ENCODE measurements at places on chromosomes 11 and 22.

DNA sequence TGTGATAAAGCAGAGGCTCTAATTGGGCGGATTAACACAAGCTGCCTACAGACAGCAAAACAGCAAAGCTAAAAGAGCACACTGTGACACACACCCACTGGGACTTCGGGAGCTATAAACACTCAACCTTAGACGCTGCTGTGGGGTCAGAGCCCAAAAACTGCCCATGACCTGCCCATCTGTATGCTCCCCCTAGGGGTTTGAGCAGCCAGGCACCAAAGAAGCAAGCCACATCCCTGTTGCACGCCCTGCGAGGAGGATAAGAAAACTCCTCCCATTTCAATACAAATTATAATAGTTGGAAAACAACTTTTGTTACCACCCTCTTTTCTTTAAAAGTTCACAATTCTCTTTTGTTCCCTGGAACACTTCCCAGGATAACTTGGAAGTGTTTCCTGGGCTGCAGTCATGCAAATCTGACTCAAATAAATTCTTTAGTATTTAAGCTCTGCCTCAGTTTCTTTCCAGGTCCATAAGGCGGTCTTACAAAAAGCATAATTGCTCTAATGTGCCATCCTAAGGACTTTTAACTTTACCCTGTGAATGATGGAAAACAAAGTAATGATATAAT lies 86.4 kb downstream of the DLG2 start:
- no peak for DNase-seq

DNA sequence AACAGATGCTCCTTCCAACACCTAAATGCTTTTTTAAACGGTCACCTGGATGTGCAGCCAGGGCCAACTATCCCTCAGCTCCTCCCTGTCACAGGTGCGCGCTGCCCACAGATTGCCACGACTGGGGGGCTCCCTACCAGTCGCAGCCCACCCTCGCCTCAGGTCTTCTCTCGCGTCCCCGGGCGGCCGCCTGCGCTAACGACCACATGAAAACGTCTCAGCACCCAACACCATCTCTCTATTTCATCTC lies 469 bp downstream of the ZBED5 start:
- DNase-seq = no peak

- no peak for DNase-seq
These were observed 30.0 kb upstream of the KCNQ1OT1 start for GRCh38 chr11:2729841-2730240.

DNA sequence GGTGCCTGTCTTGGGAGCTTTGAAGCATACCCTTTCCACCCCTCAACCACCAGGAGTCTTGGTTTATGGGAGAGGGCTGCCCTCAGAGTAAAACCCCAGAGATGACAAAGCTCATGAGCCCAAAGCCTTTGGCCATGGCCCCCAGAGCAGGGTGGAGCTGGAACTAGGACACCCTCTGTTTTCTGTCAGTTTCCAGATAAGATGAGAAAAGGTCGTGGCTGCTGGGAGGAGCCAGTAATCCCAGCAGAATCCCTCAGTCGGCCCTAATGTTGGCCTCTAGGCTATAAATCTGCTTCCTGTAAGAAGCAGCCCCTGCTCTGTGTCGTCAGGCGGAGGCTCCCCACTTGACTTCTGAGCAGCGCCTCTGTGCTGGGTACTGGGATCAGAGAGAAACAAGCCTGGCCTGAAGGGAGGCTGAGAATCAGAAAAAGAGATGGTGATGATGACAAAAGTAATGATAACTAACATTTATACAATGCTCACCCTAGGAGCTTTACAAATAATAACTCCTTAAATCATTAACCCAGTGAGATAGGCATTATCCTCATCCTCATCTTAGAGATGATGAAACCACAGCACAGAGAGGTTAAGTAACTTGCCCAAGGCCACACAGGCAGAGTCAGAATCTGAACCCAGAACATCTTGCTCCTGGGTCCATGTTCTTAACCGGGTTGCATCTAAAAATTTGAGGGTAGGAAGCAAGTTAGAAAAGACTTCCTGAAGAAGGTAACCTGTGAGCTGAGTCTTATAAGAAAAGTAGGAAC lies 471.4 kb downstream of the SOX6 start:
- no peak for DNase-seq

DNA sequence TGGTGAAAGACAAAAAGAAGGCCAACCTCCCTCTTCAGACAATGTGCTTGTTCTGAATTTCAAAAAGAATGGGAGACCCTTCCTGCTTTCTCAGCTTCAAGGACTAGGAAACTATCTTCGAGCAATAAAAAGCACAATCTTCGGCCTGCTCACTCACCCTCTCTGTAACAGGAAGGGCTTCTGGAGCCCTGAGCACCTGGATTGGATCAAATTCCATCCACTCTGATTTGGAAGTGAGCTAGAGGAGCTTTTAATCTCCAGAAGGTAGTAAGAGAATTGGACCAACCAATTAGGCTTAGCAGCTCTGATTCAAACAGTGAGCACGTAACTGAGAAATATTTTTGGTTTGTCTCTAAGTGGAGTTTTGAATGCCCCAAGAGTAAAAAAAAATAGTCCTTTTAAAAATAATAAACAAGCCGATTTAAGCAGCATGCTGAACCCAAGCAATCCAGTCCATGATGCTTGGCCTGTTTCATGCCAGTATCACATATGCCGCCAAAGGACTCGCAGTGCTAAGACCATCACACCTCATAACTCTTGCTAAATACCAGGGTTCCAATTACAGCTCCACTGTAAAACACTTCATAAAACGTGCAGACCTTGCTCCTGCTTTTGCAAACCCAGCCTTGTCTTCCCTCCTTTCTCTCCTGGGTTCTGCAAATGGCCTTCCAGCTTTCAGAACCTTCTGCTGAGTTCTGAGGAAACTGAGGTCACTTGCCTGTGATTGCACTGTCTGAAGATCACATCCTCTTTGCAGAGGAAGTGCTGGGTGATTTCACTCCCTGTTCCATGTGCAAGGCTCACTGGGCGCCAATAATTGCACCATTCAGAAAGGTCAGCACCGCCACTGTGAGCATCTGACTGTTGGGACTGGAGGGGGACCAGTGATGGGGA lies 74.4 kb downstream of the SLC1A2 start:
- DNase-seq = no peak

DNA sequence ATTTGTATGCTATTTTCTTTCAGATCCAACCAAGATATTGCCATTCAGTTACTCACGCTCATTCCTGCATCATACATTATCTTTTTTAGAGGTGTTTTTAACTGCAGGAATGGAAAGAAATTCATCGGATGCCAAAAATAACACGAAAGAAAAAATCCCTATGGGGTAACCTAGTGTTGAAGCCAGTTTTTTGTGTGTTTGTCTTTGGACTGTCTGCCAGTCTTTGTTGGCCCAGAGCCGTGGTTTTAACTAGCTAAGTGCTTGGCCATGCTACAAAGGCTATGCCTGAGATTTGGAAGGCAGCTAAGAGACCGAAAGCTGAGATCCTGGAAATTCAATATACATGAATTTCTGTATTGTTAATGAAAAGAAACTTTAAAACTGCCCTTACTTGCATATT lies 309.8 kb upstream of the CNTN5 start:
- DNase-seq = no peak

GRCh38 chr11:32108576-32108975 lies 17.7 kb downstream of the RCN1 start:
- DNase-seq = no peak

DNA sequence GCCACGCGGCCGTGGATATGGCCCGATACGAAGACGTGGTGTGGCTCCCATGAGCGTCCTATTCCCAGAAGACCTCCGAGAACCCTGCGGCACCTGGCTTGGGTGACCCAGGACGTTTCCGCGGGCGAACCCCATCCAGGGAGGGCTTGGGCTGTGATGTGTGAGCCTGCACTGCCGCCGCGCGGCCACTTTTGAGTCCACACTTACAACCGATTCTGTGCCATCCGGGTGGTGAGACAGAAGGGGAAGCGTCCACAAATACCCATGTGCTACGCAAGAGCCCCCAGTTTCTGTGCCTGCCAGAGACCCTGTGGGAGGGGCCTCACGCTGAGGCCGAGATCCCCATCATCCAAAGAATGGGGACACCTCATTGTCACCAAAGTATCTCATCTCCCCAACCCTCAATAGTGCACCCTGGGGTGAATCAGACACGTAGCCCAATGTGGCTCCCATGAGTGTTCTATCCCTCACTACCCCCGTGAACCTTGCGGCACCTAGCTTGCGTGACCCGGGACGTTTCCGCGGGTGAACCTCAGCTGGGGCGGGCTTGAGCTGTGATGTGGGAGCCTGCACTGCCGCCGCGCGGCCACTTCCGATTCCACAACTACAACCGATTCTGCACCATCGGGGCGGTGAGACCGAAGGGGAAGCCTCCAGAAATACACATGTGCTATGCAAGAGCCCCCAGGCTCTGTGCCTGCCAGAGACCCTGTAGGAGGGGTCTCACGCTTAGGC lies 4.6 kb upstream of the H19 start:
- no peak for DNase-seq

DNA sequence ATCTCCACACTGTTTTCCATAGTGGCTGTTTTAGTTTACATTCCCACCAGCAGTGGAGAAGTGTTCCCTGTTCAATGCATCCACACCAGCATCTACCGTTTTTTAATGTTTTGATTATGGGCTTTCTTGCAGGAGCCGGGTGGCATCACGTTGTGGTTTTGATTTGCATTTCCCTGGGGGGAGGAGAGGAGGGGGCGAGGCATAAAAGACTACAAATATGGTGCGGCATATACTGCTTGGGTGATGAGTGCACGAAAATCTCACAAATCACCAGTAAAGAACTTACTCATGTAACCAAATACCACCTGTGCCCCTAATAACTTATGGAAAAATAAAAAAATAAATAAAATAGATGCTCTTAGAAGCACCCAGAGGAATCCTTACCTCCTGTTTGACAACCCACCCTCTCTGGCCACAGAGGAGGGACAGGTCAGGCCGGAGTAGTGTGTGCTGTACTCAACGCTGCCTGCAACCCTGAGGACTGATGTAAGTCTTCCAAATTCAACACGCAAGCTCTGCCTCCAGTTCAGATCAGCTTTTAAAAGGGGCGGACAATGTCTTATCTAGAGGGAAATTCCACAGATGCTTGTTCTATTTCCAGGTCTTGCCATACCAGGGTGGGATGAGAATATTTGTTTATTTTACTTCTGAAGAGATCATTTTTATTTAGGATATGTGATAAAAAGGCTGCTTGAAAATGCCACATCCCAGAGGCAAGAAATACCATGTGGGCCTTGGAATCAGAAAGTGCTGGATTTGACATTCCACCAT lies 329.6 kb upstream of the B3GAT1 start:
- no peak for DNase-seq

DNA sequence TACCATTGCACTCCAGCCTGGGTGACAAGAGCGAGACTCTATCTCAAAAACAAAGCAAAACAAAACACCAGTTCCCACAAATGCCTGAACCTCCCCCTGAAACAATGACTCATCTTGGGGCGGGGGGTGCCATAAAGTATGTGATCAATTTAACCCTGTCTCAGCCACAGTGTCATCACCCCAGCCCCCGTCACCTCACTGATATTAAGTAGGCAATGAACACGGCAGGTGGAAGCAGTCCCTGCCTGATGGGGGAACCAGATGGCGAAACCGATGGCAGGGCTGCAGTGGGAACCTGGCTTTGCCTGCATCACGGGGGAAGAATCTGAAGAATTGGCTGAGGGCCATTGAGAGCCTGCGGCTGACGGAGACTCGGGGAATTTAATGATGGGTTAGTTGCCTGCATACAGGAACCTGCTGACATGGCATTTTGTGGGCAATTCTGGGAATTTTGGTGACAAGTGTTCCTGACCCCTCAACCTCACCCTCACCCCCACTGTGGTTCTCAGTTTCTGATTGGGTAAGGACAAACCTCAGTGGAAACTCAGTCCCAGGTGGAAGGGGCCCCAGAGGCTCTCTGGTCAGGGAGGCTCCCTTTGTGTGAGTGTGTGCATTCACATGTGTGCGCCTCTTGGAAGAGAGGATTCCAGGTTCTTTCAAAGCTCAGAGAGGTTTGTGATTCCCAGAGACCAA lies 39.1 kb upstream of the SHISAL1 start:
- DNase-seq = no peak

GRCh38 chr11:89477175-89477574 lies 14.0 kb downstream of the NOX4 start:
- no peak for DNase-seq

- DNase-seq = no peak
These were observed 32.1 kb downstream of the A4GALT start for GRCh38 chr22:42688241-42689211.

- no peak for DNase-seq
These were observed 7.0 kb downstream of the UNC93B1 start for GRCh38 chr11:67996622-67997474.

DNA sequence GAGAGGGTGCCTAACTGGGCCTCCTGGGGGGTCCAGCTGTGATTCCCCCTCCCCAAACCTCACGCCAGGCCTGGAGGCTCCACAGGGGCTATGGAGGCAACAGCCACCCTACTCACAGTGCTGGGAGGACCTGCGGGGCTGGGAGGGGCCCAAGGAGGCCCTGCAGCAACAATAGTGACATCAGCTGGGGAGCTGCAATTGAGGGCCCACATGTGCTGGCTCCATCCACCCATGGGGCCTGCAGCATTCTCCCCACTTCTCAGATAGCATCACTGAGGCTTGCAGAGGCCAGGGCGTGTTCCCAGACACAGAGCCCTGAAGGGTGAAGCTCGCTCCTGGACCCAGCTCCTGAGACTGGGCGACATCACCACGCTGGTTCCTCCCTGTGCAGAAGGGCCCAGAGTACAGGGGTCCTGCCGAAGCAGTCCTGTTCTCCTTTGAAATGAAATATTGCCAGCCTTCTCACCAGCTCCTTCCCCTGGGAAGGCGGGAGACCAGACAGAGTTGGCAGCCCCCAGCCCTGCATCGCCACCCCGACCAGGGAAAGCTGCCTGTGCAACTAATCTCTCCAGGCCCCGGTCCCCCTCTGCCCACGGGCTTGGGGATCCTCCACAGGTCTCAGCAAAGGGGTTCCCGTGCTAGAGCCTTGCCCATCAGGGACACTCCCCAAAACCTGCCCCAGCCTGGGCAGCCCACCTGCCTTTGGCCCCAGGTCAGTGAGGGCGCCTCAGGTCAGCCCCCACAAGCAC lies 8.9 kb upstream of the TBX1 start:
- DNase-seq = no peak

DNA sequence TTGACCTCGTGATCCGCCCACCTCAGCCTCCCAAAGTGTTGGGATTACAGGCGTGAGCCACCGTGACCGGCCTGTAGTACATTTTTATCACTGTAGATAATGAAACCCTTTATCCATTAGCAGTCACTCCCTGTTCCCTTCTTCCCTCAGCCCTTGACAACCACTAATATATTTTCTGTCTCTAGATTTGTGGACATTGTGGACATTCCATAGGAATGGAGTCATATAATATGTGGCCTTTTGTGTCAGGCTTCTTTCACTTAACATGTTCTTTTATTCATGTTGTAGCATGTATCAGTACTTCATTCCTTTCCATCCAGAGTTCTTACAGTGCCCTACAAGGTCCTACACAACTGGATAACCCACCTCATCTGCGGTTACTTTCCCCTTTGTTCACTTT lies 30.5 kb downstream of the RRM1 start:
- DNase-seq = no peak

GRCh38 chr11:32610797-32611352 lies 27.2 kb downstream of the EIF3M start:
- no peak for DNase-seq
